ENCODE measurements at places on chromosomes 2 and 18.

DNA sequence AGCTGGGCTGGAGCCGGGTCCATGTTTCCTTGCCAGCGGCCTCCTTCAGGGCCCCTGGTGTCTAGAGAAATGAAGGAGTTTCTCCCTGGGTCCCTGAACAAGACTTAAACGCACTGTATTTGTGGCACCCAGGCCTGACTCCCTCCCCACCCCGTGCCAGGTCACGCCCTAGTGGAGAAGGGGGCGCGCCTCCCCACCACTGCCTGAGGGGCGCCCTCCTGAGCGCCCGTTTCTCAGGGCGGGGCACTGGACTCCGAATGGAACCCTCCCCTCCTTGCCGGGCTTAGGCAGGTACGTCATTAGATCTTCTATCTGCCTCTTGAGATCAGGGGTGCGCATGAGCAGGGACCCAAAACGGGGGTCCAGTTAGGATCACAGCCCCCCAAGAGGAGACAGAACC is 16.3 kb downstream of the ODC1 start:
- no peak for DNase-seq

- DNase-seq, result no peak
These were observed 71.9 kb upstream of the SLC16A14 start for GRCh38 chr2:230140667-230141066.

GRCh38 chr2:196486146-196486545 is 153.4 kb upstream of the CCDC150 start:
- DNase-seq, result no peak

GRCh38 chr2:48527226-48527885 is 2.6 kb upstream of the STON1 start:
- no peak for DNase-seq

DNA sequence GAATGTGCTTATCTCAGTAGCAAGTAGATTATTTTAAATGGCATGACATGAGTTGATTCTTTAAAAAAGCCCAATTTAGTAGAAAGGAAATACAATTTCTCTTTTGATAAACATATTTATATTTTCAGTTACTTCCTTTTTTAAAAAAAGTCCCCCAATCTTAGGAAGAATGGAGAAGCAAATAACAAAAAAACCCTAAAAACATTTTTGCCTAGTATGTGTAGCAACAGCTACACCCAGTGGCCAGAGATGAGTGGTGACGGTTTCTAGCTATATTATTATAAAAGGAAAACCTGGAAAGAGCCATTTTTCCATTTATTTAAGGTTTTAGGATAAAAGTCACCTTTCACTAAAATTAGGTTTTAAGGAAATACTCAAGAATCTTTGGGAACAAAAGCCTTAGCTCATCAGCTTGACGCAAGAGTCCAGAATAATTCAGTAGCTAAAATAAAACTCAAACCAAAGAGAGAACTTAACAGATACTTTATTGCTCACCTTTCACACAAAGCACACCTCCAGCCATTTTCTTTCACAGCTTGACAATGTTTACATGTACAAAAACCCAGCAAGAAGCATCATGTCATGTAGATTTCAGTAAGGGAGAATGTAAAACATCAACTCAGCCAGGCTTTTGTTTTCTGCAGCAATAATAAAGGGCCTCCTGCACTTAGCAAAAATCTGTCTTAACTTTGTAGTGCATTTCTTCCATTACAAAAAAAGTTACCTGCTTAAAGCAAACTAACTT is 15.7 kb downstream of the FAM98A start:
- peak; percentile 38 for DNase-seq

DNA sequence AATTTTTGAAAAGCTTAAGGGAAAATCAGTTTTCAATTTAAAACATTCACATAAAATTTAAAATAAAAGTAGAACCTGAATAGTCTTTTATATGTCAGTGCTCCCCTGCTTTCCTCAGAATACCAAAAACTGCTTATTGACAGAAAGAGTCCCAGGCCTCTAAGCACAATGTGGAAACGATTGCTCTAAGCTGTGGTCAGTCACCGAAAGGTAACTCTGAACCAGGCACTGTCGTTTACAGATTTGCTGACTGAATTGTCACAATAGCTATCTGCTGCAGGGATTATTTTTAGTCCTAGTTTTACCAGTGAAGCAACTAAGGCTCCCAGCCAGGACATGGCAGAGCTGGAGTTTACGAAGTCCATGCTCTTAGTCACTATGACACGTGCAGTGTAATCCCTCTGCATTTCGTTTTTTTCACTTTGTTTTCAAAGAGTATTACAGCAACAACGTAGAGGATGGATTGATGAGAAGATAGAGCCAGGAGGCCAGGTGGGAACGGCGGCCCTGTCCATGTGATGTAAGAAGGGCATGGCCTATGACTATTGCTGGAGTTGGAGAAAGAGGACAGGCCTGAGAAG is 28.1 kb upstream of the TMEM247 start:
- peak; percentile 31 for DNase-seq

DNA sequence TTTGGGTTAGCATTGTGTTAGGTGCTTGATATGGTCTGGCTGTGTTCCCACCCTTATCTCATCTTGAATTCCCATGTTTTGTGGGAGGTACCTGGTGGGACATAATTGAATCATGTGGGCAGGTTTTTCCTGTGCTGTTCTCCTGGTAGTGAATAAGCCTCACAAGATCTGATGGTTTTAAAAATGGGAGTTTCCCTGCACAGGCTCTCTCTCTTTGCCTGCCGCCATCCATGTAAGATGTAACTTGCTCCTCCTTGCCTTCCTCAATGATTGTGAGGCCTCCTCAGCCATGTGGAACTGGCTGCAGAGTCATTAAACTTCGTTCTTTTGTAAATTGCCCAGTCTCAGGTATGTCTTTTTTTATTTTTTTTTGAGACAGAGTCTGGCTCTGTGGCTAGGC is 2.8 kb downstream of the MSH2 start:
- DNase-seq, result no peak

DNA sequence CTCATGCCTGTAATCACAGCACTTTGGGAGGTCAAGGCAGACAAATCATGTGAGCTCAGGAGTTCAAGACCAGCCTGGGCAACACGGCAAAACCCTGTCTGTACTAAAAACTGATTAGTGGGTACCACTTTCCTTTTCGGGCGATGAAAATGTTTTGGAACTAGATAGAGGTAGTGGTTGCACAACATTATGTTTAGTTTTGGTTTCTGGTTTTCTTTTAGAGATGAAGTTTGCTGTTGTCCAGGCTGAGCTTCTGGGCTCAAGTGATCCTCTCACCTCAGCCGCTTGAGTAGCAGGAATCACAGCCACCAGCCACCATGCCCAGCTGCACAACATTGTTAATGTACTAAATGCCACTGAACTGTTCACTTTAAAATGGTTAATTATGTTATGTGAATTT is 27.6 kb downstream of the AAK1 start:
- DNase-seq, result no peak

DNA sequence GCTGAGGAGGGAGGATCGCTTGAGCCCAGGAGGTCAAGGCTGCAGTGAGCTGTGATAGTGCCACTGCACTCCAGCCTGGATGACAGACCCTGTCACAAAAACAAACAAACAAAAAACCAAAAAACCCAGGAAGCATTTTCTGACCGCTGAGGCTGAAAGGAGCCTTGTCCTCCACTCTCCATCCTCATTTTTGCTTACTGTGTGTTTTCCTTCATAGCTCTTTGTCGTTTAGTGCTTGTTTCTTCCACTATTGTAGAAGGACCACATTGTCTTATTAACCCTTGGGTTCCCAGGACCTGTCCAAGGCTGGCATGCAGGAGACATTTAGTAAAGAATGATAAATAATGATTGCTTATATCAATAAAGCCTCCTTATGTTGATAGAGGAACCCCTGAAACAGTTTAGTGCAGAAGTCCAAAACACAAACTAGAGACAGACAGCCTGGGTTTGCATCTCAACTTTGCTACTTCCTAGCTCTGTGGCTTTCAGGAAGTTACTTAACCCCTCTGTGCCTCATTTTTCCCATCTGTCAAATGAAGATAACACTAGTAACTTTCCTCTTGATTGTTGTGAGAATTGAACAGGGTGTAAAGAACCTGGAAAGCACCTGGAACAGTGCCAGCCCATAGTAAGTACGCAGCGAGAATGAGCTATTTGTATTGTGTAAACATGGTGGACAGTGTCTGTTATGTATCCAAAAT is 126.0 kb downstream of the LPIN1 start:
- no peak for DNase-seq

DNA sequence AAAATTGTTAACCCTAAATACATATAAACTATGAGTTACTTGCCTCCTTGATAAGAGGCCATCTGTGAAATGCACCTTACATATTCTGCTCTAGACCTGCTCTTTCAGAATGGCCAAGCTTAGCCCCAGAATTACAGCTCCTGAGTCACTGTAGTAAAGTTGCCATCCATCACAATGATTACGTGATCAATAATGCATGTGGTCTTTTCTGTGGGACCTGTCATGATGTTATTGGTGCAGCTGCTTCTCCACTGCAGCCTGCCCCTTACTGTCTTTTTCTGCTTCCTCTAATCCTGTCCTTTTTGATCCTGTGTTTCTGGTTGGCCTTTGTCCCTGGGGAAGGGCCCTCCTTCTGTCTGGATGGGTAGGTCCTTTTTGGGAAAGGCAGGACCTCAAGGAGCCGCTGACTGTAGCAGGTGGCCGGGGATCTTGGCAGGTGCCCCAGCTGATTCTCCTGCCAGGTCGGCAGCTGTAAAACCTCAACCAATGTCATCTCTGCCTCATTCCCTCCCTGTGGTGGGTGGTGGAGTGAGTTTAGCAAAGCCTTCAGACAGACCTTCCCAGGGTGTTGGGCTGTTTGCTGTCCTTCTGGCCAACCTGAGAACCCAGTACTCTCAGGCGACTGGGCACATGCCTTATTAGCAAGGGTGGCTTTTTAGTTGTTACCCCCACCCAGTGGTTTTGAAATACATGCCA is 126.2 kb upstream of the EML6 start:
- DNase-seq, result no peak

- no peak for DNase-seq
These were observed 31.6 kb downstream of the PCBP1 start for GRCh38 chr2:70118798-70119454.

DNA sequence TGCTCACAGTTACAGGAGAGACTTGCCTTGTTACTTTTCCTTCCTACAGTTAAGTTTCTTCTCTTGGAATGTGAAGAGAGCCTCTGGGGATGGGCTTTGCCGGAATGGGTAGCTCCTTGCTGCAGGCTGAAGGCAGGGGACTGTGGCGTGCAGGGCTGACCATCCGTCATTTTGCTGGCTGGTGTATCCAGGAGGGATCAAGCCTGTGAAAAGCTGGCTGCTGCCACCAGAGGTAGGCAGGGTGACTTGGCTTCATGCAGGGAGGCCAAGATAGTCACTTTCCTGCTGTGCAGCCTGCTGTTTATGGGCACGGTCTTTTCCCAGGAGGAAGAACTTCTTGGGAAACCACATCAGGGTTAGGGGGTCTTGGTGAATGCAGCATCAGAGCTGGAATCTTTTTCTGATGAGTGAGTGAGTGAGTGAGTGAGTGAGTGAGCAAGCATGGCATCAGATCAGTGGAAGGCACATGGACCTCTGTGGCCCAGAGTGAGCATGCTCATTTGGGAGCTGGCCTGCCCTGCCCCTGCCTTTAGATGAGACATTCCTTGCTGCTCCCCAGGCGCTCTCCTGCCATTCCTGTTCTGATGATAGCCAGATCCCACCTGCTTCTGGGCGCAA is 33.0 kb downstream of the FHOD3 start:
- no peak for DNase-seq

DNA sequence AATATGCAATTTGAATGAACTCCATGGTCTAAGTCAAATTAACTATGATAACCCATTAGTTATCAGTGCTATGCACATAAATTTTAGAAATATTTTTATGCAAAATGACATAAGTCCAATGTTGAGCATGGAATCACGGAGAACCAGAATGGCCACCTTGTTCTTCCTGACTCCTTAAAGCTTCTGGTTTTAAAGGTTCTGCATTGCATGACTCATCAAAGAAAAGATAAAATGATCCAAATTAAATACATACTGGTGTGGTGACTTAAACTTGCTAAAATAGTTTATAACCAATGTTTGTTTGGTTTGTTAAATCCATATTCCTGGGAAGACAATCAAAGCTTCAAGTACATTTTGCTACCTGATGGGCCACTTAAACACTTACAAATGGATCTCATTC is 1146.9 kb upstream of the NRXN1 start:
- DNase-seq, result no peak

- DNase-seq, result no peak
These were observed 776 bp downstream of the TBR1 start for GRCh38 chr2:161416708-161417437.

DNA sequence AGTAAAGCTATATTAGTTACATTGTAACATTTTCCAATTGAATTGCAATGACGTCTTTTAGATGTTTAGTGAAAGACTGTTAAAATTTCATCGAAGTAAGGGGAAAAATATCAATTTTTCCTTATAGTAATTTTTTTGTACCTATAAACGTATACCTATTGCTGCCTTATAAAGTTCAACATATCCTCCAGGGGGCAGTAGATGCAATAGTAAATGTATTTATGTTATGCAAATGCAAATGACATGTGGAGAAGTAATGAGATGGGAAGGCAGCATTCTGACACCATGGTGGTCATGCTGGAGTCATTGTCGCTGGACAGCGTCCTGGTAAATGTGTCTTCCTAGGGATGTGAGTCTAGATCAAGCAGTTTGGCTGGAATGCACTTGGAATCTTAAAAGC is 38.7 kb downstream of the MSTN start:
- DNase-seq, result peak; percentile 19

DNA sequence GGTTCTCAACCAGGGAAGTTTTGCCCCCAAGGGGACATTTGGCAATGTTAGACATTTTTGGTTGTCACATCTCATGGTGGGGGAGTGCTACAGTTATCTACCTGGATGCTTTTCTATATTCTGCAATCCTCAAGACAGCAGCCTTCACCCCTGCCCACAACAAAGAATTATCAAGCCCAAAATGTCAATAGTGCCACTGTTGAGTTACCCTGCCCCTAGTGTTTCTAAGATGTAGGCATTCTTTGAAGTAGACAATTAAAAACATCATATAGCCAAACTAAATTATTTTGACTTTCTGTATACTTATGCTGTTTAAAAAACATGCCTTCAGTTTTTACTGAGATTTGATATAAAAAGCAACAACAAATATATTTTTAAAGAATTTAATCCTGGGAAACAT is 48.0 kb downstream of the ABI2 start:
- no peak for DNase-seq

DNA sequence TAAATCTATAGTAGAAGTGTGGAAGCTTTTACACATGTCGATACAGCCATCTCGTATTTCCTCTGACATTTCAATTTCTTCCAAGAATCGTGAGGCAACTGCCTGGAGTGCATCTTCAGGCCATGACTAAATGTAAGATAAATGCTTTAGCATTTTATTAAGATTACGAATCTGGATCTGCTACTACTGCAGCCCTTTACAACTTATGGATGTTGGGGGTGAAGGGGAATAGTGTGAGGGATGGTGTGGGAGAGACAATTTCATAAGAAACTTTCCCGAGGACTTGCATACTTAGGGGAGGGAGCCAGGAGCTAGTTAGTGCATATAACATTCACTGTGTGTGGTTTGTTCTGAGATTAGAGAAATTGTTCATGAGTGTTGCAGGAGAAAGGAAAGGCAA is 204.8 kb downstream of the SLC39A10 start:
- peak; percentile 74 for DNase-seq

- no peak for DNase-seq
These were observed 81.4 kb downstream of the SNTG2 start for GRCh38 chr2:1032030-1032429.

Data from GM03348 (cell line).